ENCODE measurements at places on chromosomes 6 and 20.

GRCh38 chr6:41053041-41053440, at the start of gene APOBEC2:
TSS of gene APOBEC2 (plus strand) at chr6:41053202. CDS start at chr6:41053348, 146 bp downstream.
- no peak for DNase-seq

DNA sequence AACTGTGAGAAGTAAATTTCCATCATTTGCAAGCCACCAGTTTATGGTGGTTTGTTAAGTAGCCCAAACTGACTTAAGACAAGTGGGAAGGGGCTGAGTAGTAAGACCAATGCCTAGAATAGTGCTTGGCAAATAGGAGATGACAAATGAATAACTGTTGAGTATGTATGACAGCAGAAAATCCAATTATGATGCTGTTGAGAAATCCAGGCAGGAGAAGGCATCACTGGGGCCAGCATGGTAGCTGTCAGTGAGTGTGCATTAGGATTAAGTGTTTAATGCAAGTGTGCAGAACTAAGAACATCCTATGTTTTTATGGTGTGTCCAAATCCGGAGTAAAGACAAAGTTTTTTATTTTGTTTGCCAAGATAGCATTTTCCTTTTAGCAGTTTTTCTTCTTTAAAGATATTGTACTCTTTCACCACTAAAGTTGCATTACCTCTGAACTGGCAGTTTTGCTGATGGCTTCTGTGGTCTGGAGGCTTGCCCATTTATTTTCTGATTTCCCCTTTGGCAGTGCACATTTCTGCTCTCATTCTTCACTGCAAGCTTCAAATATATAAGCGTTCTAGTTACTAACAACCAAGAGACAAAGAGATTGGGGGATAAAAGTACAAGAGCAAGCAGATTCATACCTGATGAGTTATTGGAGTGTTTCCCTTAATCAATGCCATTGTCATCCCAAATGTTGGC, 289.7 kb downstream of the KCNQ5 start:
- DNase-seq = no peak

GRCh38 chr20:36775826-36776225, 2.3 kb upstream of the DSN1 start:
- no peak for DNase-seq

DNA sequence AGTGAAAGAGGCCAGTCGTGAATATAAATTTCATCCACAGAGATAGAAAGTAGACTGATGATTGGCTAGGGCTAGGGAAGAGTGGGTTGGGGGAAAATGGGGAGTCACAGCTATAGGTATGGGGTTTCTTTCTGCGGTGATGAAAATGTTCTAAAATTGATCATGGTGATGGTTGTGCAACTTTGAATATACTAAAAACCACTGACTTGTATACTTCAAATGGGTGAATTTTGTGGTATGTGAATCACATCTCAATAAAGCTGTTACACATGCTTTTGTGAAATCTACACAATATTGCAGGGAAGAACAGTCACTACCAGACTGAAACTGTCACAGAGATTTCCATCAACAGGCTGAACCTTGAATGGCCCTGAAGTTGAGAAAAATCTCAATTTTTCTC, 61.5 kb downstream of the LYRM4 start:
- DNase-seq = no peak

GRCh38 chr6:168082860-168083513, 4.0 kb upstream of the FRMD1 start:
- no peak for DNase-seq

DNA sequence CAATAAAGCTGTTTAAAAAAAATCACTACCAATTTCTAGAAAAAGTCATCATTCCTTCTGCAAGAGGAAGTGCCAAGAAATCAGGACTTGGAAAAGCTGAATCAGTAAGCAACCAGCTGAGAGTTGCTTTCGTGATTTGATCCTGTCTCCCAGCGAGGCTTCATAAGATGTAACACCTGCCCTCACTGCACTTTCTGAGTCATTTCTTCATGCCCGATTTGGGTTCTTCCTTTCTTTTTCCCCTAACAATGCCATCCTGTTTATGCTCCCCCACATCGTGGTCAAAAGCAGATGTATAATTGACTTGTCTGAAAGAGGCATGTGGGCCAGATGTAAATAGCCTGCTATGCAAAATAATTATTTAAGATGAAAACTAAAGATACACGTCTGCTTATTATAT, 52.1 kb downstream of the RIPOR2 start:
- no peak for DNase-seq

DNA sequence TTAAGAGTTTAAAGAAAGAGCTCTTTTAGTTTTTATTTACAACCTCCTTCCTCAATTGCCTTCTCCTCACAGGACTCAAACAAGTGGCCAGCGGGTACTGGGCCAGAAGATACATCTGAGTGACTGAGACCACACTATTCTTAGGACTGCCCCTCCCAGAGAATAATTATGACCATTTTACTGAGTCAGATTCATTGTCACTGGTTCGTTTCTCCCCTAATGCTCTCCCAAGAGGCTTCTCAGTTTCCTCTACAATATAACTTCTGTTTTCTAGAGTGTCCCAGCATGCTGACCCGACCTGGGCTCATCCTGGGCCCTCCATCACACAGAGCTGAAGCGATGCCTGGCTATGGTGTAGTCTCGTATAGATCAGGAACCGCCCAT, 279.9 kb downstream of the CD83 start:
- DNase-seq = no peak

DNA sequence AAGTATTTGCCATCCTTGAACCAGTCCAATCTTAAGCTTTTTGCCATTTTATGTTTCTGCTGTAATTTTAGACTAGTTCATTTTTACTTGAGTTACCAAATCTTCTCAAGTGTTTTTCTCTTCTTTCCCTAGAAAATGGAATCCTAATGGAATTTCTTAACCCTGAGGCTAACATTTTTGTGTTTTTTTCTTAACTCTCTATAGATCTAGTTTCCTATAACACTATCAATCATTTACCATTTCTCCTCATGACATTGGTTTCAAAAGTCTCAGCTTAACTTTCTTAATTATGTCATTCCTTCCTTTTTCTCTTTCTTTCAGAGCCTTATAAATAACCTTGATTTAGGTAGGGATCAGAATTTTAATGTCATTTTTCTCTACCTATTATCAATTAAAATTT, 54.8 kb downstream of the SENP6 start:
- DNase-seq = no peak

GRCh38 chr20:14538433-14538832, 201.0 kb upstream of the FLRT3 start:
- DNase-seq = no peak

DNA sequence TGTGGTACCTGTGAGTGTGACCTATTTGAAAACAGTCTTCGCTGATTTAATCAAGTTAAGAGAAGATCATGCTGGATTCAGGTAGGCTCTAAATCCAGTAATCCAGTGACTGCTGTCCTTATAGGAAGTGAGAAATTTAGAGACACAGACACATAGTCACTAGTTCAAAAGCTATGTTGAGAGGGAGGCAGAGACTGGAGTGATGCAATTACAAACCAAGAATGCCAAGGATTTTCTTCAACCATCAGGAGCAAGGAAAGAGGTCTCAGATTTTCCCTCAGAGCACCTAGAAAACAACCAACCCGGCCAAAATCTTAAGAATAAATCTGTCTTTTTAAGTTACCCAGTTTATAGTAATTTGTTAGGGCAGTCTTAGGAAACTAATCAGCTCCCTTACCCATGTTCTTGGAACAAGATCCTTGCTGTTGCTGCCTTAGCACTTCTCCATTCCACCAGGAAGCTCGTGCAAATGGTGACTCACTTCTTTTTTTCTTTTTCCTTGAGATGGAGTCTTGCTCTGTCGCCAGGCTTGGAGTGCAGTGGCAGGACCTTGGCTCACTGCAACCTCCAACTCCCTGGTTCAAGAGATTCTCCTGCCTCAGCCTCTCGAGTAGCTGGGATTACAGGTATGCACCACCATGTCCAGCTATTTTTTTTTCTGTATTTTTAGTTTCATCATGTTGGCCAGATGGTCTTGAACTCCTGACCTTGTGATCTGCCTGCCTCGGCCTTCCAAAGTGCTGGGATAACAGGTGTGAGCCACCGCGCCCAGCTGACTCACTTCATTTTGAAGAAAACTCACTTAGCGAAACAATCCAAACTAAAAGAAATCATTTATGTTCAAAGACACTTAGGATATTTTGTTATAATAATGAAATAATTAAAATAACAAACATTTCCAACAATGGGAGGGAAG, 34.4 kb upstream of the ZNF184 start:
- no peak for DNase-seq

- DNase-seq = no peak
These were observed 51.5 kb downstream of the AIG1 start for GRCh38 chr6:143112084-143112768.

DNA sequence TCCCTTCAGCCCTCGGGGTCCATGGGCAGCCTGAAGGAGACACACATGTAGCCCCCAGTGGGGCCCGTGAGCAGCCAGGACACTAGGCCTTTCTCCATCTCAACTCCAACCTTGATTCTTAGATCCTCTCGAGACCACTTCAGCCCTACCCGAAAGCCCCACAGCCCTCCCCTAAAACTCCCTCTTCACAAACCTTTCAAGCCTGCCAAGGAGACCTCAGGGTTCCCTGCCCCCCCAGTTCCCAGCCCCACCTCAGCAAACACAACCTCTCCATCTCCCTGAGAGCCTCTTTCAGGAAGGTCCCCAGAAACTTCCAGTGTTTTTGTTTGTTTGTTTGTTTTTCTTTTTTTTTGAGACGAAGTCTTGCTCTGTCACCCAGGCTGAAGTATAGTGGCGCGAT, 11.1 kb downstream of the COL11A2 start:
- DNase-seq = no peak

DNA sequence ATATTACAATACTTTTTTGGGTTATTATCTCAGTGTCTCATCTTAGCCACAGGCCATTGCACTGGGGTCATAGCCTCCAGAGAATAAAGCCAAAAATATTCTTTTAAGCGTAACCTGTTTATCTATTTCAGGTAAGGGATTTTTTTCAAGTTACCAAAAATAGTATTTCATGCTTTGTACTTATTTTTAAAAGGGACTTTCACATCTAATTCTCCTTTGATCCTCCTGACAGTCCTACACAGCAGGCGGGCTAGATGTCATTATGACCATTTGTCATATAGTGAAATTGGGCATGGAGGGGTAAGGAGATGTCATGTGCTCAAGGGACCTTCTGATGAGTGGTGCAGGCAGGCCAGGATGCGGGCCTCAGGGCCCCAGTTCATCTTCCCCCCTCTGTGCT, 68.9 kb downstream of the TBC1D7 start:
- DNase-seq = no peak

- no peak for DNase-seq
These were observed 704.3 kb downstream of the TFAP2A start for GRCh38 chr6:9710574-9710973.

GRCh38 chr6:142945049-142945445, at the start of gene HIVEP2:
TSS of gene HIVEP2 (minus strand) at chr6:142945176. CDS start at chr6:142774738, 170,438 bp downstream.
- DNase-seq = peak; percentile 79

DNA sequence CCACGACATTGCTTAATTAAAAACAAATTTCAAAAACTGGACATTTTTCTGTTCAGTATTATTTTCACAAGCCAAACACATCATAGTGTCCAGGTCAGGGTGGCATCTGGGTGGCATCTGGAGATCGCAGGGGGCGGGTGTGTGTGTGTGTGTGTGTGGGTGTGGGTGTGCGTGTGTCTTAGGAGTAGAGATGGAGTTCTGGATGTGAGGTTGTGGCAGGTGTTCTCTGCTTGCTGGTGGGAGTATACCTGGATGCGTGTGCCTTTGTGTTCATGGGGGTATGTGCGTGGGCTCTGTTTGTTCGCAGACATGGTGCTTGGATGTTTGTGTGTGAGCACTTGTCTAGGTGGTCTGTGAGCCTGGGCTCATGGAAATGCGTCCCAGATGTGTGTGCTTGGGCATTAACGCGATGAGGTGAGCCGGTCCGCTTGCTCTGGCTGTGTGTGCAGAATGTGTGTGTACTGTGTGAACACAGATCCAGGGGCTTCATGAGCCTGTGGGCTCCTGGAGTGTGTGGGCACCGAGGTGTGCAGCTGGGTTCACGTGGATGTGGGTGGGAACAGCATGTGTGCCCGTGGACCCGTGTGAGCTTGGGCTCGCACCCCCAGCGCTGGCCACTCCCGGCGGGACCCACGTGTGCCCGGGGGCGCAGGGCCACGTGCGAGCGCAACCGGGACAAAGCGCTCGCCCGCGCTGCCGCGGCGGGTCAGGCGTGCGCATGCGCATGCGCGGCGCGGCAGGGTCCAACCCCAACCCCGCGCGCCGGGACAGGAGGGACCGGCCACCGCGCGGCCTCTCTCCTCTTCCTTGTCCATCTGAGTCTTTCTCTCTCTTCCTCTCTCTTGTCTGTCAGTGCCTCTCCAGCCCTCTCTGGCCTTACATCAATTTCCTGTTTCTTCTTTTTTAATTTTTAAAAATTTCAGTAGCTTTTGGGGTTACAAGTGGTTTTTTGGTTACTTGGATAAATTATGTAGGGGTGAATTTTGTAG, 60.4 kb downstream of the SRC start:
- peak; percentile 44 for DNase-seq

- no peak for DNase-seq
These were observed 34.3 kb downstream of the HLA-DMB start for GRCh38 chr6:32906539-32906938.

DNA sequence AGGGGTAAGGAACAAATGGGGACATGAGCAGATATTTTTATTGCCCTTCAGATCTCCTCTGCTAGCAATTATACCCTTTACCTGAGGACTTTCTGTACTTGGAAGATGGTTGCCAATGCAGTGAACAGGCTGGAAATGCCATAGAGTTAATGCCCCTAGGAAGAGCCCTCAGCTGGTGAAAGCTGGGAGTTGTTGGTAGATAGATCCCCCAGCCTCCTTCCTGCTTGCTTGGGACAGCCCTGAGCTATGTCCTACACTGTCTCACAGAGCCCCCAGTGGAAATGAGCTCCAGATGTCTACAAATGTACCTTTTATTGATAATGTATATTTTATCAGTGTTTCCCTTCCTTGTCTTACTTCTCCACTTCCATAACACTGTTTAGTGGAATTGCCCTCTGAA, 87.6 kb upstream of the PAK5 start:
- DNase-seq = no peak

DNA sequence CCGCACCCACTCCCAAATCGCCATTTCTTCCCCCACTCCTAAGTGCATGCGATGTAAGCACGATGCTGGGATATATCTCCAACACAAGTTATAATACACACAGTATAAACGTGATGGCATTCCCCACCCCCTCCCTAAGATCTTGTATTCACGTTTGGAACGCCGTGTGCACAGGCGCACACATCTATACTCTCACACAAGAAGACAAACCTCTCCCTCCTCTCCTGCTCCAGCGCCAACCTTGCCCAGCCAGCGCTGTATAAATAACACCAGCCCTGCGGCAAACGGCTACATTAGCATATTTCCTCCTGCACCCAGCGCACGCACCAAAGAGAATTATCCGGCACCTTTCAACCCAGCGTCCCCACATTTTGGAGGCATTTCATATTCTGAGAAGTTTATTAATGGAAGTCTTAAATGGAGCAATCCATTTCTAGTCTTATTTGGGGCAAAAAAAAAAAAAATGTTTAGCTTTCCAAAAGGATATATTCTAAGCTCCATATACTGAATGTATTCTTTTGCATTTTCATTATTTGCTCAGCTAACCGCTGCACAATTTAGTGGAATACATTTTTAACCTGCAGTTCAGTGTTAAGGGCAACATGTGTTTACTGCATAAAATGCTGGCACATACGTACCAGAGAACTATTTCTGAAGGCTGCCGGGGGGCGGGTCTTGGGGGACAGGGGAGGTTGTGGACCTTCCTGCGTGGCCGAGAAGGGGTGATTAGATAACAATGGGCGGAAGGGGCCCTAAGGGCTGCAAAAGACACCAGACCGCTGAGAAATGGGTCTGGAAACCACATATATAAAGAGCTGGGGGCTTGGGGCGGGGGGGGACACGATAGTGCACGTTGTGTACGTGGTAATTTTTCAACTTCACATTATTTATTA, 1.1 kb upstream of the SLC22A23 start:
- no peak for DNase-seq

GRCh38 chr6:48255094-48255493, 144.1 kb upstream of the PTCHD4 start:
- DNase-seq = no peak
